RPMI8226 (cell line): ENCODE measurements at places on chromosomes 11 and 22.

DNA sequence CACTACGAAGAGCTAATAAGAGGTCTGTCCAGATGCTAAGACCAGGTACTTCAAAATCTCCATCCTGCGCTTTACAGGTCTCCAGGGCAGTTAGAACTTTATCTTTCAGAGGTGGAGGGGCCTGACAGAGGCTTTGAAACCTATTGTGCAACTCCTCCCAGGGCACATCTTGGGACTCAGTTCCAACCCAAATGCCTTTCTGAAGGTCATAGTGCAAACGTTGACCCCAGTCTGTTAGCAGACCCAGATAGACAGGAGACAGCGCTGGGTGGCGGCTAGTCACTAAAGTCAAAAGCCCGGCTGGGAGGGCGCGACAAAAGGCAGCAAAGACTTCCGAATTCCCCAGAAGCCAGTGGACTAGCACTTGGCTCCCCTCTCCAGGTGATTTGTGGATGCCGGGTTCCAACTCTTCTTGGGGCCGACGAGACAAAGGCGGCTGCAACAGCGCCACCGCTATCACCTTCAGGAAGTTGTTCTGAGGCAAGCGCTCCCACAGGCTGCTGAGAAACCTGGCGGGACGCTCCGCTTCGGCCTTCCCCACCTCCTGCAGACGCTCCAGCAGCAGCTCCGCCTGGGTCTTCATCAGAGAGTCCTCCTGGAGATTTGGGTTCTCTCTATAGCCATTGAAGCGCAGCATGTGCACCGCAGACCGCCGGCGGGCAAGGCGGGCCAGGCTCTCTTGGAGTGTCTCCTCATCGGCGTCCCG is 728 bp downstream of the FANCF start:
- DNase-seq: peak; percentile 77

- no peak for DNase-seq
These were observed 50.4 kb downstream of the ANO1 start for GRCh38 chr11:70128435-70128906.

DNA sequence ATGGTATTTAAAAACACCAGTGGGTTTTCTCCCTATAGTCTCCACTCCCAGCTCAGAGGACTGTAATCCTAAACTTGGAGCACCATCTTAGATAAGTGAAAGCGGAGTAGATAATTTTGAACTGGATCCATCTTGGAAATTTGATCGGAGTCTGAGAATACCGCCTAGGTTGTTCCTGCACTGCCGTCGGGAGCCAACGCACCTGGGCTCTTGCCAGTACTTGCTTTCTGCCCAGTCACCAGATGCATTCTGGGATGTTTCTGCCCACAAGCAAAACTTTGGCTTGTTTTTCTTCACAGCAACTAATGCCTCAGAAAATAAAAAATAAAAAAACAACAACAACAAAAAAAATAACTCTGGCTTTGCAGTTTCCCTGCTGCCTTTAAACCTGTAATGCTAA is 113.0 kb upstream of the MTMR2 start:
- no peak for DNase-seq

- DNase-seq: peak; percentile 65
These were observed 30.0 kb upstream of the MMP7 start for GRCh38 chr11:102560555-102561011.

GRCh38 chr11:849104-849824 is 6.6 kb downstream of the TSPAN4 start:
- DNase-seq: peak; percentile 80

GRCh38 chr22:37193629-37194191 is 5.7 kb upstream of the C1QTNF6 start:
- DNase-seq: peak; percentile 84

- no peak for DNase-seq
These were observed 12.0 kb upstream of the SYT8 start for GRCh38 chr11:1822648-1823375.
